ENCODE measurements at places on chromosomes 2 and 18. TPM values are rescaled to one million over a fixed set of nuclear protein-coding genes. Genes with fewer than 3 reads are reported as not detected.
A peak's percentile ranks its signal among the peaks of the same experiment; 100 is the strongest.

The FAM124B gene
- not detected for polyA plus RNA-seq

The CCDC178 gene
- not detected for polyA plus RNA-seq

GRCh38 chr18:70314151-70314782 is 25.4 kb downstream of the SOCS6 start:
- DNase-seq: no peak

- peak; percentile 87 for DNase-seq
Observed at GRCh38 chr2:191582355-191582754, 95.6 kb upstream of the NABP1 start.

GRCh38 chr2:172096626-172097547 is 5.8 kb downstream of the DLX2 start:
- DNase-seq: peak; percentile 39

- DNase-seq: no peak
Observed at GRCh38 chr2:52072949-52073348, 1041.0 kb upstream of the NRXN1 start.

DNA sequence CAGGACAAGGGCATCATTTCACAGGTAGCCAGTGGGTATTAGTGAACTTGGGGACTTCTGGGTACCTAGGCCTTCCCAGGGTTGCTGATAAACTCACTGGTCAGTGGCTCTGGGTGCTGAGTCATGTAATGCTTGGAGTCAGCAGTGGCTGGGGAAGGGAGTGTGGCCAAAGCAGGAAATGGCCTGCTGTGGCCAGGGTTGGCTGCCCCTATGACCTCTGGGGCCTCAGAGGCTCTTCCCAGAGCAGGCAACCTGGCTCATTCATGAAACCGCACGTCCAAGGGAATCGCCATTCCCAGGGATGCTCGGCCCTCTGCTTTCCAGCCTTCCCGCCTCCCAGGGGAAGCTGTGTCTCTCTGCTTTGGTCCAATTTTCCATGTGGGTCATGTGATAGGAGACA is 294.9 kb downstream of the DYSF start:
- peak; percentile 22 for DNase-seq

DNA sequence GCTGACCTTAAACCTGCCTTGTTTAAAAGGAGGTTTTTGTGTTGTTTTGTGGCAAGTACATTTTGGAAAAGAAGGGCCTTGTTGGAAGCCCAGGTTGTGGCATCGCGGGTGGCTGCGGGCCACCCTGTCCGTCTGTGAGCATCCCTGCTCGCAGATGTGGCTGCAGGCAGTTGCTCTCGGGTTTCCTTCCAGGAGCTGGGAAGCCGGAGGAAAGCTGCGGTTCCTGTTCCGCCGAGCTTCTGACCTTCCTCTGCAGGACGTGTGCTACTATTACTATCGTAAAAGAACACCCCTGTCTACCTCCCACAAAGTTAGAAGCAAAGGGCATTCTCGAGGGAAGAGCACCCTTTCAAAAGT is 766 bp downstream of the MFF start:
- peak; percentile 55 for DNase-seq

DNA sequence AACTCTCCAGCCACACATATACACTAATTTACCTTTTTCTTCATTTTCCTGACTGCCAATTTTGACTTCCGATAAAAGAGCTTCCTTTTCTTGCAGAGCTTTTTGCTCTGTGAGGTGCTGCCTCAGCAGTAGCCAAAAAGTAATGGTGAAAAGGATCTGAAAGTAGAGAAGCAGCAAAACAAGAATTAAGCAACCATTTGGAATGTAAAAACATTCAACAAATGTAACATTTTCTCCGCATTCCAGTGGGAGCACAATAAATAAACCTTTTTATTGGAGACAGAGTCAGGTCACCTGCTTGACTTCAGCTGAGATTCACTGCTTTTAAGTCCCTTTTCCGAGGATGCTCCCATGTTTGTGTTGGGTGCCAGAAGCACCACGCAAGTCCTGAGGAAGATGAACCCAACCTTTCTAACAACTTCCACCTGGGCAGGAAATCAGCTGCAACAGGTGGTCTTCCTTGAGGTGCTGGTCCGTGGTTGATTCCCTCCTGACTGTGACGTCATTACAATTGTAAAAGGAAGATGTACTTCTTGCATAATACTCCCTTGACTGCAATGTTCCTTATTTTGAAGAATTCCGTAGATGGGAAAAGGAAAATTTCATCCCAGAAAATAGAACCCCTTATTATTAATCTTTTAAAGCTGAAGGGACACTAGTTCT is 265.5 kb downstream of the NAPG start:
- peak; percentile 20 for DNase-seq

All from IMR-90 (cell line).